ENCODE measurements at places on chromosomes 4 and X. TPM values are rescaled to one million over a fixed set of nuclear protein-coding genes. Genes with fewer than 3 reads are reported as not detected.

The SLITRK4 gene
- 3.6 TPM for total RNA-seq

The FGF13 gene
- not detected for total RNA-seq

The ARX gene
- total RNA-seq: not detected

The ADRA2C gene
- 2.6 TPM for total RNA-seq

The UNC5C gene
- total RNA-seq: not detected

The ARSJ gene
- total RNA-seq: 23.5 TPM

The CENPE gene
- total RNA-seq: 2.1 TPM

The CFI gene
- total RNA-seq: 1.2 TPM

The CCDC110 gene
- total RNA-seq: 5.0 TPM

The MAGEA1 gene
- not detected for total RNA-seq

The MAGEB10 gene
- not detected for total RNA-seq
